CD4-positive, alpha-beta memory T cell (primary cell): ENCODE measurements at places on chromosomes 5 and 9. TPM values are rescaled to one million over a fixed set of nuclear protein-coding genes. Genes with fewer than 3 reads are reported as not detected.

DNA sequence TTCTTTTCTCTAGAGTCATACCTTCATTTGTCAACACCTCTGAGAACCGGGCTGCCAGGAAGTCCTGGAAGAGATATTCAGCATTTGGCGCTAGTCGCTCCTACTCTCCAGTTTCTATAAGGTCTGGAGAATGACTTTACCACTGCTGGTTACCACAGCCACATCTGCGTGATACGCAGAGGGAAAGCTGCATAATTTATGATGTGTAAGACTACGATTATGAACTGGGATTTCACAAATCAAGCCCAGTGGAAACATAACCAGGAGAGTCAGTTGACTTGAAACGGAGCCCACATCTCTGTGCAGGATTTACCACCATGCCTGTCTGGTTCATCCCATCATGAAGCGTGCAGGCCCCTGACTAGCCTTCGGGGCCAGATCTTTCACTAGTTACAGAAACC, 72.6 kb downstream of the FGF1 start:
- H3K27ac ChIP-seq = no peak overlapping the region
- H3K36me3 ChIP-seq = no peaks in the 10 kb centered on the region
- no peak overlapping the region for H3K4me3 ChIP-seq
- peaks cover 5% of the 10 kb centered on the region for H3K4me1 ChIP-seq
- no peaks in the 10 kb centered on the region for H3K27me3 ChIP-seq
- DNase-seq = no peak

- no peak overlapping the region for H3K27ac ChIP-seq
- H3K4me3 ChIP-seq = no peak overlapping the region
- H3K27me3 ChIP-seq = no peaks in the 10 kb centered on the region
- no peaks in the 10 kb centered on the region for H3K4me1 ChIP-seq
- DNase-seq = no peak
Measured at GRCh38 chr5:139924294-139925215, 118.5 kb downstream of the NRG2 start.

DNA sequence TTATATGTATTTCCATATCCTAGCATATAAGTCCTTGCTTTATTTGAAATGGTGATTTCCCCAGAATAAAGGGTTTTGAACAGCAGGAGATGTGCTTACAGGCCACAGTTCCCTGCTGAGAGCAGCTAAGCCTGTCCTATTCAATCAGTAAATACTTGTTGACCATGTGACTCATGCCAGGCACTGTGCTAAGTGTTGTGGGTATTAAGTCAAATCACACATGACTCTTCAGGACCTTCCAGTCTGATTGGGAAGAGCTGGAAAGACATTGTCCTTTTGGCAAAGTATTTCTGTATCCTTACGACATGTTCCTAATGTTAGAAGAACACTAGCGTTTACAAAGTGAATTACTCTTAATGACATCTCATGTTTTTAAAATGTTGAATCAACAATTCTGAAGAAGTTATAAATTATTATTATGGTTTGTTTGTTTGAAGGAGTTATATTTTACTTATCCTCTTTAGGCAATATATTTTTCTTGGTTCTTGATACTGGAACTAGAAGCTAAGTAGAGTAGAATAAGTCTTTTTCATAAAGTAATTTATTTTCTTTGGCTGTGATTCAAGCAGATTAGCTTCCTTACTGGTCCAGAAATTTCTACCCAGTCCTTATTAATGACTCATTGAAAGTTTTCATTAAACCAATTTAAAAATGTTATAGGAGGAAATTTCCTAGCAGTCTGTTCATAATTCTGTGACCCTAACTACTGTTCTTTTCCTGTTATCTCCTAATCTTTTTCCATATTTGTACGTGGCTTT, 82.1 kb downstream of the GAPVD1 start:
- no peaks in the 10 kb centered on the region for H3K27me3 ChIP-seq
- no peak for DNase-seq
- H3K36me3 ChIP-seq = peaks cover 31% of the 10 kb centered on the region
- no peak overlapping the region for H3K27ac ChIP-seq
- H3K4me3 ChIP-seq = no peak overlapping the region
- no peaks in the 10 kb centered on the region for H3K4me1 ChIP-seq

DNA sequence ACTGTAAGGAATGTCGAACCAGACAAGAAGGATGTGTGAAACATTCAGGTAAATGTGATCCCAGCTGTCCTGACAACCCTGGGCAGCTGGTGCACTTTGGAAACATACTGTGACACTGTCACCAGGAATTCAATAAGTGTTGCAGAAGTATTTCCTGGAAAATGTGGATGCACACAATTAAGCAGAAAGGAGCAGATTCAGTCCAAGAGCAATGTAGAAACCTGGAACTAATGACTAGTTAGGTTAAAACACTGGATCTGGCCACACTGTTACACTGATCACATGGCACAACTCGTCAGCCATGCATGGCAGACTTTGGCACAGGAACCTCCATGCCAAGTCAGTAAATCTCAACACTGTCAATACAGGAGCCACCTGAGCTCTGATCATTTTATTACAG, 109.0 kb downstream of the FAM174A start:
- H3K4me3 ChIP-seq = no peak overlapping the region
- no peaks in the 10 kb centered on the region for H3K36me3 ChIP-seq
- H3K27me3 ChIP-seq = no peaks in the 10 kb centered on the region
- no peak overlapping the region for H3K27ac ChIP-seq
- H3K4me1 ChIP-seq = peaks cover 15% of the 10 kb centered on the region
- DNase-seq = no peak

GRCh38 chr5:144979516-144980264, 809.0 kb downstream of the KCTD16 start:
- no peak overlapping the region for H3K4me3 ChIP-seq
- H3K4me1 ChIP-seq = no peaks in the 10 kb centered on the region
- no peak for DNase-seq
- no peaks in the 10 kb centered on the region for H3K36me3 ChIP-seq

DNA sequence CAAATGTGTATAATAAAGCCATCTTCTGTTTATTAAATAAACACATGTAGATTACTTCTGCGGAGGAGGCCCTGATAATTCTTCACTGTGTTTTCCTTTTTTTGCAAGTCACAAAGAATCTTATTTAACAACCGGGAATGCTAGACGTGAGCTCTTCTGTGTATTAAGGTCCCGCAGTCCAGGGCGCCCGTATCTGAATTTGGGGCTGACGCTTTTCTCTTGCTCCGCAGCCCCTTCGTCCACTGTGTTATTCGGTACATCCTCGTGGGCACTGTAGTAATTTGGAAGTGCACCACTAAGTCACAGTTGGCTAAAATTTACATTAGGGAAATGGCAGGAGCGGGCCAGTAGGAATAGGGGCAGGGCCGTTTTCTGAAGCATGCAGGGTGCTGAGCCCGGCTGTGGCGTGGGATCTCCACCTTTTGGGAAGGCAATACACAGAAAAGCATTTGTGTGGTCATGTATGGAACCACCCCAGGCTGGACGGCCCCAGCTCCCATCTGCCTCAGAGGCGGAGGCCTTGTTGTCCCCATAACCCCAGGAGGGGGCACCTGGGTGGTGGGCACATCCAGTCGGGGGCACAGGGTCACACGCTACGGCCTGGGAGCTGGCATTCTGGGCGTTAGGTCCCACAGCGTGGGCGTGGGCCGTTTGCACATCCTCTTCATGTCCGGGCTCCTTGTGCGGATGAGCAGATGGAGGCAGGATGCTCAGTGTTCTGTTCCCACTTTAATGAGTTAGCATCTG, 258.7 kb upstream of the IRX4 start:
- no peak overlapping the region for H3K27ac ChIP-seq
- no peaks in the 10 kb centered on the region for H3K27me3 ChIP-seq
- no peaks in the 10 kb centered on the region for H3K4me1 ChIP-seq

DNA sequence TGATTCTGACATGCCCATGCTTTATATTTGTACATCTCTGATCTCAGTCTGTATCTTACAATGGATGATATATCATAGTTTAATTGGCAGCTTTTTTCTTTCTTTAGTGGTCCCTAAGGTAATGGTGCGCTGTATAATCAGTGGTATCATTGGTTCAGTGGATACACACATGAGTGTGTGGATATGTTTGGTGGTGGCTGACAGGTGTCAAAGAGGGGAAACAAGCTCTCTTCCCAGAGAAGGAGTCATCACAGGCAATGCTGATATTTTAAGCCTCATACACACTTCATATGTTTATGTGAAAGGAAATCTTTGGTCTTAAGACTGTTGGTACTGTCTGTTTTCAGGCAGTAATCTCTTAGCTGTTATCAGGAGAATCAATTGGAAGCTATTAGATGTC, 52.1 kb upstream of the KIAA1958 start:
- H3K27me3 ChIP-seq = no peaks in the 10 kb centered on the region
- no peaks in the 10 kb centered on the region for H3K4me1 ChIP-seq
- H3K36me3 ChIP-seq = no peaks in the 10 kb centered on the region
- no peak overlapping the region for H3K4me3 ChIP-seq
- H3K27ac ChIP-seq = no peak overlapping the region
- no peak for DNase-seq

- H3K27ac ChIP-seq = no peak overlapping the region
- H3K4me1 ChIP-seq = no peaks in the 10 kb centered on the region
- H3K4me3 ChIP-seq = no peak overlapping the region
- H3K36me3 ChIP-seq = no peaks in the 10 kb centered on the region
Measured at GRCh38 chr5:64331597-64332277, 166.1 kb downstream of the RNF180 start.

GRCh38 chr9:131625790-131626670, 80.7 kb downstream of the PRRT1B start:
- H3K27me3 ChIP-seq = no peaks in the 10 kb centered on the region
- H3K27ac ChIP-seq = peak overlapping the region; percentile 4
- H3K4me1 ChIP-seq = peaks cover 41% of the 10 kb centered on the region

DNA sequence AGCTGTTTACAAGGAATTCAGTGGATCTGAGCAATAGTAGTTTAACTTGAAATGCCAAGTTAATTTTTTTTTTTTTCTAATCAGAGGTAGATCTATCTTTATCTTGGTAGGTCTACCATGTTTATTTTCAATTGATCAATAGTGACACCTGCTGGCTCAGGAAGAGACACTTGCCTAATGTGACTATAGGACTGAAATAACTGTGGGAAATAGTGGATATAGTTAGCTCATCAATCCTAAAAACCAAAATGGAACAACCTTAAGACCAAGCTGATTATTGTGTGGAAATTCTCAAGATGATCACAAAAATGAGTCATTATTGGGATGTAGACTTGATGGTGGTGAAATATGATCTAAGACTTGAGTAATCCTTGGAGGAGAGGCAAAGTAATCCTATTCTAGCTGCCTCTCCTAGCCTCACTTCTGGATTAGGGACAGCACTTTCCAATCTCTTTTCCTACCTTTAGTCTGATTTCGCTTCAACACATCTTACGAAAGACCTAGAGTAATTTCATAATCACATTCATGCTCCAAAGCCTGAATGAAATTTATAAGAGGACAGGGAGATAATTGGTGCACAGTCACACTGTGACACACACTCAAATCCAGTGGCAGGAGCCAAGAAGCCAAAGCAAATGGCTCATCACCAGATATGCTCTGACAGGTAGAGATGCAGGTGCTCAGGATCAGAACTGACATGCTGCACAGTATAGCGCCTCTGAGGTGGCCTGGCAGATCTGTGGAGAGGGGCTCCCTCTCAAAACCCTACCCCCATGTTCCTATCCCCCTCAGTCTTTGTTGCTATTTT, 156.3 kb downstream of the HMHB1 start:
- DNase-seq = peak; percentile 24
- no peak overlapping the region for H3K4me3 ChIP-seq
- no peaks in the 10 kb centered on the region for H3K36me3 ChIP-seq
- H3K4me1 ChIP-seq = no peaks in the 10 kb centered on the region

DNA sequence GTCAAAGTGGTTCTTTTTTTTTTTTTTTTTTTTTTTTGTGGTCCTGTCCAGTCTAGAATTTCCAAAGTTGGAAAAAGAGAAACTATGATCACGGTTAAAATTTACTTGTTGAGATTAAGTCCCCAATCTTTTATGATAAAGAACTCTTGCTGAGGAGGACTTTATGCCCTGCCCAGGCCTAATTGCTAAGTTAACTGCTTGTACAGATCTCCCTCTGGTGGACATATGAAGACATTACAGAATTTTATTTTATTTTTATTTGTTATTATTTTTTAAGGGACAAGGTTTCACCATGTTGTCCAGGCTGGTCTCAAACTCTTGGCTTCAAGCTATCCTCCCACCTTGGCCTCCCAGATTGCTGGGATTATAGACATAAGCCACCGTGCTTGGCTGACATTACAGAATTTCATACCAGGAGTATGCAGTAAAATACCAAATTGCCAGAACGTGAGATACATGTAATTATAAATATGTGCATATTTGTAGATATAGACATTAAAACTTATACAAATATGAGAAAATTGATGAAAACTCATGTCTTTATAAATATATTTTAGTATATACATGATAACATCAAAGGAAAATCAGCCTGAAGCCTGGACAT, 91.2 kb downstream of the RFK start:
- H3K4me3 ChIP-seq = no peak overlapping the region
- no peaks in the 10 kb centered on the region for H3K27me3 ChIP-seq
- no peaks in the 10 kb centered on the region for H3K4me1 ChIP-seq
- DNase-seq = peak; percentile 32
- no peaks in the 10 kb centered on the region for H3K36me3 ChIP-seq

DNA sequence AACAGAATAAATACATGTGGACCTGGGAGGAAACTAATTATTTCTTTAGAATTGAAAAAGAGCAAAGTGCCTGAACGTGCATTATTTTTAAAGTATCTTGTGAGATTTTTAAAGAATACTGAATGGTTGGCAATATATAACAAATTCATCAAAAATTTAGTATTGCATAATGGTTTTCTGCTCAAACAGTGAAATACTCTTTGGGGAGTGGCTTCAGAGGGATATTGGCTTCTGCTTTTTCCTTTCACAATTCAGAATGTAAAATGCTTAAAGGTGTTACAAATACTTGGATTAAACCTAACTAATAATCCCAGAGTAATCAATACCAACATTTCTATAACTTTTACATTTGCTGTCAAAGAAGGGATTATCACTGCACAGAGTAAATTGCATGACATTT, 379.3 kb upstream of the CHD1 start:
- H3K27ac ChIP-seq = no peak overlapping the region
- no peak overlapping the region for H3K4me3 ChIP-seq
- H3K27me3 ChIP-seq = no peaks in the 10 kb centered on the region
- no peaks in the 10 kb centered on the region for H3K36me3 ChIP-seq

The LCN9 gene
- polyA plus RNA-seq = not detected

The SAXO1 gene
- polyA plus RNA-seq = 0.09 TPM

The PCDHA6 gene
- not detected for polyA plus RNA-seq

The SPINK13 gene
- polyA plus RNA-seq = not detected

The RNF180 gene
- not detected for polyA plus RNA-seq

The GPR21 gene
- polyA plus RNA-seq = not detected

The LCN10 gene
- 0.50 TPM for polyA plus RNA-seq

The SLC28A3 gene
- not detected for polyA plus RNA-seq
